GM23338 (cell line): ENCODE measurements at places on chromosomes 13 and 19.
A peak's percentile ranks its signal among the peaks of the same experiment; 100 is the strongest.

DNA sequence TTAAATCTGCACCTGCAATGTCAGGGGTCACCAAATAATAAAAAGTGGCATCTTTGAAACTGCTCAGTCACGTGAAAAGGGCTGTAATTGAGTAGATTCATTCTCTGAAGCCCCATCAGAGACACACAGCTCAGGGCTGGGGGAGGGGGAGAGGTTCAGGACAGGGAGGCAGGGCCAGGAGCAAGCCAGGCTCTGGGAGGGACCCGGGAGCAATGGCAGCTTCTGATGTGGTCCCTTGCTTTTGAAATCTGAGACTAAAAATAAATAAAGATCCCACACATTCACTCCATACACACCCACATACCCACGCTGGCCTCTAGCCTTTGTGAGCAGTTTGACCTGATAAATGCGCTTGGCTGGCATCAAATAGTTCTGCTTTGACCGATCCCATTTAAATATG is 32.8 kb downstream of the GSX1 start:
- DNase-seq, result peak; percentile 45

DNA sequence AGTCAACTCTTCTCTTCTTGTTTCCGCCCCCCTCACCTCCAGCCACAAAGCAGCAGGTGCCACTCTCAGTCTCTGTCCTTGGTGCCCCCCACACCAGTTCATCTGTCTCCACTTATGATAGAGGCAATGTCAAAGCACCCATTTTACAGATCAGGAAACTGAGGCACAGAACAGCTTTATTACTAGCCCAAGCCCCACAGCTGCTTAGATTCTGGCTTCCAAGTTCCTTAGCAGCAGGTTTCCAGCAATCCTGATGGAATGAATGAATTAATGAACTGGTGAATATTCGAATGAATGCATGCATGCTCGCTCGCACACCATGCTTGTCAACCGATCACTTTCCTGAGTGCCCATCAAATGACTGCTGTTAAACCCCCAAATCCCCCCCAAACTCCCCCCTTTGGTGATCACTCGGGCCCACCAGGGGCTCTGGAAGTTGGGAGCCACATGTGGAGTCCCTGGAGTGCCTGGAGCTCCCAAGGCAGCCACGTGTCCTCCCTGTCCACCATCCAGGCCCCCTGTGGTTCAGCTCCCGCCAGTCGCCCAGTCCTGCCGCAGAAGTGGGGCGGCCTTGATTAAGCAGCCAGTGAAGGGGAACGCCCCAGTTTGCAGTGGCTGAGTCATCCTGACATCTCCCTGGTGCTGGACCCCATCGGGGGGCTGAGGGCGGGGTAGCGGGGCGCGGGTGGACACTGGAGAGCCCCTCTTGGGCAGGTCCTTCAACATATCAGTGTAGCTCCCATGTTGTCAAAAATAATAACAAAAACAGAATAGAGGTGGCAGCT is 6.8 kb downstream of the PTPRS start:
- no peak for DNase-seq

DNA sequence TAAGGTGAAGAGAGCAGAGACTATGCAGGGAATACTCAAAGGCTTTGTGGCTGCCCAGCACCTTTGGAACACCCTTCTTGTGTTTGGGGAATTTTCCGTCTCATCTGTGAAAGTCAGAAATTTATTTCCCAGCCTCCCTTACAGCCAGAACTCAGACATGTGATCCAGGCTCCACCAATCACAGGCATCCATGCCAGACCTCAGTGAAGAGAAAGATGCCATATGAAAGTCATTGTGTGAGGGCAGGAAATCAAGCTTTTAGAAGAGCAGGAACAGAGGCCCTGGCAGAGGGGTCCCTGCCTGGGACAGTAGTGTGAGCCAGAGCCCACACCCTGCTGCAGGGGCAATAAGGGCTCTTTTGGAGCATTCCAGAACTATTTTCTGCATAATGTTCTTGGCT is 12.1 kb downstream of the CCDC70 start:
- no peak for DNase-seq

- DNase-seq, result peak; percentile 79
These were observed 204.9 kb downstream of the ZIC5 start for GRCh38 chr13:99766641-99767045.

GRCh38 chr13:43196750-43197370 is 173.5 kb downstream of the DNAJC15 start:
- DNase-seq, result no peak

DNA sequence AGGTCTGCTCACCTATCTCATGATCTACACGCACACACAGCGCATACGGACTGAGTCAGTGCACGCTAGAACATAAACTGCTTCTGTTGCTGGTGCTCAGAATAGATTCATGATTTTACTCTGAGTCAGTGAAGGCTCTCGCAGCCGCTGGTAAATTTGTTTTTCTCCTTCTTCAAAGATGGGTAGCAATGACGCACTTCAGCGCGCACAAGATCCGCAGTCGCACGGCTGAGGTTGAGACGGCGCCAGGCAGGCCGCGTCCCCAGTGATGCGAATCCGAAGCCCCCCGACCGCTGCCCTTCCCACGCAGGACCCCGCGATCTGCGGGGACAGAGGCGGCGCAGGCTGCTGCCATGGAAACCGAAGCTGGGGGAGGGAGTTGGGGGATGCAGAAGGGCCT is 103.7 kb upstream of the USP29 start:
- no peak for DNase-seq

- no peak for DNase-seq
These were observed at the start of gene MYO1F for GRCh38 chr19:8577247-8577646. Gene MYO1F (minus strand): TSS chr19:8577442. CDS start chr19:8577309, 133 bp downstream.

- no peak for DNase-seq
These were observed 48.0 kb upstream of the IPO5 start for GRCh38 chr13:97905517-97905916.

DNA sequence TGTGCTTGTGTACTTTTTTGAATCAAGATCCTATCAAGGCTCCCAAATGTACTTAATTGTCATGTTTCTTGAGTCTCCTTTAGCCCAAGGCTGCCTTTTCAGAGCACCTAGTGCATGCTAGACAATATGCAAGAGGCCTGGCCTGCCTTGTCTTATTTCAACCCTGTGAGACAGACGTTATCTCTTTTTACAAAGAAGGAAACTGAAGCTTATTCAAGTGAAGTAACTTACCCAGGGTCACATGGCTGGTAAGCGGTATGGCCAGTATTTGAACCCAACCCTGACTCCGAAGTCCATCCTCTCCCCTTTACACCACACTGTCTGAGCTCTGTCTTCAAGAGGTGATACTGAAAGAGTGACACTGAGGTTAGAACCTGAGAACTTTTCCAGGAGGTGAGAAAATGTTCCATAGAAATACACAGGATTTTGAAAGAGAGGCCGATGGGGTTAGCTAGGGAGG is 505.1 kb downstream of the FOXO1 start:
- DNase-seq, result no peak

DNA sequence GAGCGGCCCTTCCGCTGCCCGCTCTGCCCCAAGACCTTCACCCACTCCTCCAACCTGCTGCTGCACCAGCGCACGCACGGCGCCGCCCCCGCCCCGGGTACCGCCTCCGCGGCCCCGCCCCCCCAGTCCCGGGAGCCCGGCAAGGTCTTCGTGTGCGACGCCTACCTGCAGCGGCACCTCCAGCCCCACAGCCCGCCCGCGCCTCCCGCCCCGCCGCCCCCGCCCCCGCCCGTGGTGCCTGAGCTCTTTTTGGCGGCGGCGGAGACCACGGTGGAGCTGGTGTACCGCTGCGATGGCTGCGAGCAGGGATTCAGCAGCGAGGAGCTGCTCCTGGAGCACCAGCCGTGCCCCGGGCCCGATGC is 3.2 kb upstream of the NAT14 start:
- DNase-seq, result no peak

DNA sequence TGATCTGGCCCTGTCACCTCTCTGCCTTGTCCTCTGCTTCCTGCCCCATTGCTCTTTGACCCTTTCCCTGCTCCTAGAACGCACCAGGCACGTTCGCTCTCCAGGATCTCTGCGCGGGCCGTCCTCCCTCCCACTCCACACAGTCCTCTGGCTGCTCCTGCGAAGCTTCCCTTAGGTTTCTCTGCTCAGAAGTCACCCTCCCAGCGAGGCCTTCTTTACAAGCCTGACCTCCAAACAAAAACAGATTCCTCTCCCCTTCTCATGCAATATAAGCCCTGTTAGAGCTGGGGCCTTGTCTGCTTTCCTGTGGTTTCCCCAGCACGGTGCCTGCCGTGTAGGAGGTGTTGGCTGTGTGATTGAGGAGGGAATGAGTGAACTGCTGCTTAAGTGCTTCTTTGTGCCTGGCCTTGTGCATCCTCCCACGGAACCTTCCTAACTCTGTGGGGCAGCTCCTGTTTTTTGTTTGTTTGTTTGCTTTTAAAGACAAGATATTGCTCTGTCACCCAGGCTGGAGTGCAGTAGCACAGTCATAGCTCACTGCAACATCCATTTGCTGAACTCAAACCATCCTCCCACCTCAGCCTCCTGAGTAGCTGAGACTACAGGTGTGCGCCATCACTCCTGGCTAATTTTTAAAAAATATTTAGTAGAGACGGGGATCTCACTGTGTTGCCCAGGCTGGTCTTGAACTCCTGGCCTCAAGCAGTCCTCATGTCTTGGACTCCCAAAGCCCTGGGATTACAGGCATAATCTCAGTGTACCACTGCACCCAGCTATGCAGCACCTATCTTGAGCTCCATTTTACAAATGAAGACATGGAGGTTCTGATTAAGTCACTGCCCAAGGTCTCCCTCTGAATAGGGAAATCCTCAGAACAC is 82.0 kb downstream of the SIPA1L3 start:
- peak; percentile 78 for DNase-seq

DNA sequence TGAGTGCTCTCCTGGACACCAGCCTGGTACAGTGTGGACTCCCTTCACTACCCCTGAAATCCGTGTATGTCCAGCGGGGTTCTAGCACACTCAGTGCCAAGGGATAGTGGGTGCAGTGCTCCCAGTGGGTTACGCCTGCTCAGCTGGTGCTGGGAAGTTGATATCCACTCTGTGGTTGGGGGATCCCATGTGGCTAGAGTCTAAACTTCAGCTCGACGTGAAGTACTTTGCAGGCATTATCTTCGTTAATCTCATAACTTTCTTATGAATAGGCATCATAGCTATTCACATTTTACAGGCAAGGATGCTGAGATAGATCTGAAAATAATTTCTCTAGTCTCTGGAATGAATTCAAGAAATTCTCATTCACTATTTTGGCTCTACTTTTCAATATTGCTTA is 433.2 kb upstream of the HTR2A start:
- no peak for DNase-seq

DNA sequence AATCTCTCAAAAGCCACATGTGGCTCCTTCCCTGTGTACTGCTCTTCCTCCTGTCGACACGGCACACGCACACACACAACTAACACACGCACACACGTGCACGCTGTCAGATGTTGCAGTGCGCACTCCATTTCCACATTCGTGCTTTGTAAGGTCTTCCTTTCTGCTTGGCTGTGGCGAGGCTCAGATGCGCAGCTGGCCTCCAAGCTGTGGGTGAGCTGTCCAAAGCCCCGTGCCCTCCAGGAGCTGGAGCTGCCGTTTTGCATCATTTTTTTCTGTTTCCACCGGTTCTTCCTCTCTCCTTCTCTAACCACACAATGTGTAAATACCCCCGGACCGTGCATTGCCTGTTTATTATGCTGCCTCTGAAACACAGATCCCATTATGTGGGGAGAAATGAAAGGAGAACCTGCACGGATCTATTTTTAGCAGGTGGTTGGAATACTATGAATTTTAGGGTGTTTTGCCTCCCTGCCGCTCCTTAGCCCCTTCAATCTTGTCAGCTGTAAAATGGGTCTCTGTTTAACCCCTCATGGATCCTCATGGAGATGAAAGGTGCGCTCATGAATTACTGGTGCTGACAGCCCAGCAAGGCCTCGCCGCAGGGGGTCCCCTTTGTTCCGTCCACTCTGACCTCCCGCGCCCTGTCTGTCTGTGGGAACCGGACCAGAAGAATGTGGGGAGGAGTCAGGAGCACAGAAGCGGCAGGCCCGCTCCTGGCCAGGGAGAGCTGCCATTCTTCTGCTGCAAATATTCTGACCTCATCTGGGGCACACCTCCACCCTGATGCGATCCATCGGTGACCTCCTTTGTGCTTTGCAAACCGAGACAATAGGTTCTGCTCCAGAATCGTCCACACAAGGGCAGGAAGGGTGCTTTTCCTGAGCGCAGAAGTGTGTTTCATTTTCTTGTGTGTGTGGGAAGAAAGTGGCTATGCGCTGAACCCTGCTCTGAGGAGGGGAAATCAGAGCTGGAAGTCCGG is 137.7 kb downstream of the SOX1 start:
- peak; percentile 75 for DNase-seq

- no peak for DNase-seq
These were observed 151.3 kb downstream of the LMO7 start for GRCh38 chr13:75787249-75787928.

DNA sequence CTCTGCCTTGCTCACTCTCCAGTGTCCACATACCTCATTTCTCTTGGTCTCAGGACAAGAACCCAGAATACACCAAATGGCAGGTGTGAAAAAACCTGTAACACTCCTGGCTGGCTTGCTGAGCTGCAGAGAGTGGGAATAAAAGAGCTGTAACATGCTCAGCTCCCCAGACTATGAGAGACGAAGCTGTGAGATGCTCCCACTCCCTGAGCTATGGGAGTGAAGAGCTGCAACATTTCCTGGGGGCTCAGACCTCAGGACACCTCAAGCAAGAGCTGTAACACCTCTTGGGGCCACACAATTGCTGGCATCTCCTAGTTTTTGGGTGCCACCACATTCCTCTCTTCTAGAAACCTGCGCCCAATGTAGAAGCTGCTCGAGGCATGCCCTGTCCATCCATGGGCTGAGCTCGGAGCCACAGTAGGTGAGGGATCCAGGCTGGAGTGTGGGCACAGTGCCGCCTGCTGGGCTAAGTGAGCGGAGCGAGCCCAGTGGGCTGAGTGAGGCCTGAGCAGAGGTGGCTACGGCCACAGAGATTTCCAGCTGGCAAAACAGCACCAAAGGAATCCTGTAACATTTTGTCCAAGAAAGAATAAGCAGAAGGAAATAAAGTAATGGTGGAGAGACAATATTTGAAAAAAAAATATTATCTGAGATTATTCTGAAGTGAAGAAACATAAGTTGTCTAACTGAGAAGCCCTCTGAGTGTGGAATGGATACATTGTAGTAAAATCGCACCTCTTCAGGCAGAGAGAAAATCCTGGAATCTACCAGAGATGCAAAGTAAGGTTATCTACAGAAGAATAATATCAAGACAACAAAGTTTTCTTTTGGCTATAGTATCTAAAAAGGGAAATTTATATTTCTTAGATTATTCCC is 186.2 kb upstream of the PCDH9 start:
- peak; percentile 82 for DNase-seq

DNA sequence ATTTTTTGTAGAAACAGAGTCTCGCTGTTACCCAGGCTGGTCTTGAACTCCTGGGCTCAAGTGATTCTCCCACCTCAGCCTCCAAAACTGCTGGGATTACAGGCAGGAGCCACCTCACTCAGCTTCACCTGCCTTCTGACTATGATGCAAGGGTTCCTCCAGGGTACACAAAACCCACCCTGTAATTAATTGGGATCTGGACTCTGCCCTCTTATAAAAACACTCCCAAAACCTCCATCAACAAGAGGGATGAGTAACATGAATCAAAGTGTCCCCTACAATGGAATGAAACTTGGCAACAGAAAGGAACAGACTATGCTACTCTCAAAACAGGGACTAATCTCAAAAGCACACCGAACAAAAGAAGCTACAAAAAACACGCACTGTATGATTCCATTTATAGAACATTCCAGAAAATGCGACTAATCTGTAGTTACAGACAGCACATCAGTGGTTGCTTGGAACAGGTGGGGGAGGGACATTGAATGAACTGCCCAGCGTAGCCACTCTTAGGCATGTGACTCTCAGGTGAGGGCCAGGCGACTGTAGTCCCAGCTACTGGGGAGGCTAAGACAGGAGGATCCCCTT is 3.2 kb upstream of the PRR36 start:
- DNase-seq, result no peak

- no peak for DNase-seq
These were observed 69.6 kb downstream of the ARHGEF7 start for GRCh38 chr13:111184458-111185401.

GRCh38 chr13:22086597-22087330 is 415.9 kb downstream of the FGF9 start:
- no peak for DNase-seq
